ENCODE measurements at places on chromosomes 12 and 14.

DNA sequence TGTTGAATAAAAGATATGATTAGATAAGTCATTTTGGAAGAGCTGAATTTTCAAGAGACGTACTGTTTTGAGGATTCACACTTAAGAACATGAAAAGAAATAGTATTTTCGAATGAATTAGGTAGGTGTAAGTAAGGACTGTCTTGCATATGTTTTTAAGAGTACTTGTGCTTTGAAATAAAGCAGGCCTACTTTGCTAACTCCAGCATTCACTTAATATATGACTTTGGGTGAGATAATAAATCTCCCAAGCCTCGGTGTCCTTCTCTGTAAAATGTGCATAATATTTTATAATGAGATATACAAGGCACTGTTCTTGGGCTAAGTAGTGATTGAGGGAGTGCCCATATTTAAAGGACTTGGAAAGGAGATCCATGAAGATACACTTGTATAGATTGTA, 54.6 kb downstream of the WASHC4 start:
- no peak for DNase-seq

- DNase-seq, result no peak
These were observed 177.3 kb upstream of the CDKN3 start for GRCh38 chr14:54219261-54220070.

DNA sequence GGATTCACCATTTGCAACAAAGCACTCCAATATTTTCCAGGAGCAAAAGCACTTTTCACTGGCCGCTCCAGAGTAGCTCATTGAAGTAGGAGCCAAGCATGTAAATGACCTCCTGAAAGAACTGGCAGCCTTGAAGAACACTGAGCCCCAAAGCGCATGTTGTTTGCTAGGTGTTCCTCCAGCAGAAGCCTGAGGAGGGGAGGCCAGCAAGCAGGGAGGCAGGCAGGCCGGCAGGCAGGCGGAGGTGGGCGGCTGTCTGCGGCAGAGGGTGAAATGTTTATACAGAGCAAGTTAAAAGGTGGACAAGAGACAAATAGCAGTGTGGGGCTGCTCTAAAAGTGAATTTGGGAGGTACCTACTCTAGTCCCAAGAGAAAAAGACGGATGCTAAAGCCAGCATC, 439.4 kb downstream of the CCDC91 start:
- DNase-seq, result no peak

DNA sequence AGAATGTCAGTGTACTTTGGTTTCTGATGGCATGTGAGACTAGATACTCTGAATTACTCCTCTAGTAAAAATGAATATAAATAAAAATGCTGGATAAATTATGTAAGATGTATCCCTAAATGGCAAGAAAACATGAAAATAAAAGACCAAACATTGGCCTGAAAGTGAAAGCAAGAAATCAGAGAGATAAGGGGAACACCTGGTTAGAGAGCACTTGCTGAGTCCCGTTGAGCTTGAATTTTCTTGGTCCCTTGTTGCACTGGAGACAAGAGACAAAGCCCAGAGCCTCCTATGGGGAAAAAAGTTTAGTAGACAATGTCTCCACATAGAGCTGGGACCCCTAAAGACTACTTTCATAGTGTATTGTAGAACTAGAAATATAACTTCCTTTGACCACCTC, 23.9 kb downstream of the RASSF8 start:
- no peak for DNase-seq

DNA sequence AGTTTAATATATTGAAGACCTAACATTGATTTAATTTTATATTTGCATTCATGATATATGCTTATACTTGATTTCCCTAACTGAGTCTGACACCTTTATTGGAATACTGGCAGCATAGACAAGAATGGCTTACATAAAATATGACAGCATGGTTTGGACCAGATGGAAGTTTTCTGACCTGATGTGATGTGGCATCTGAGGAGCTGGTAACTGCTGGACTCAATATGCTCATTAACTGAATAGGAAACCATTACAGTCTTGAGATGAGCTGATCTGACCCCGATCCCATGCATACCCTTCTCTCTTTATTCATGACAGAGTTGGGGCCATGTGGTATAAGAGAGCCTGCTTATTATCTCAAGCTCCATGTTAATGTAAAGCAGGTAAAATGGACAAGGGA, 604.8 kb upstream of the SEL1L start:
- DNase-seq, result no peak
